ELR (cell line): ENCODE measurements at places on chromosomes 16 and 17.

- no peak for DNase-seq
Observed at GRCh38 chr16:50946098-50946497, 204.2 kb downstream of the CYLD start.

DNA sequence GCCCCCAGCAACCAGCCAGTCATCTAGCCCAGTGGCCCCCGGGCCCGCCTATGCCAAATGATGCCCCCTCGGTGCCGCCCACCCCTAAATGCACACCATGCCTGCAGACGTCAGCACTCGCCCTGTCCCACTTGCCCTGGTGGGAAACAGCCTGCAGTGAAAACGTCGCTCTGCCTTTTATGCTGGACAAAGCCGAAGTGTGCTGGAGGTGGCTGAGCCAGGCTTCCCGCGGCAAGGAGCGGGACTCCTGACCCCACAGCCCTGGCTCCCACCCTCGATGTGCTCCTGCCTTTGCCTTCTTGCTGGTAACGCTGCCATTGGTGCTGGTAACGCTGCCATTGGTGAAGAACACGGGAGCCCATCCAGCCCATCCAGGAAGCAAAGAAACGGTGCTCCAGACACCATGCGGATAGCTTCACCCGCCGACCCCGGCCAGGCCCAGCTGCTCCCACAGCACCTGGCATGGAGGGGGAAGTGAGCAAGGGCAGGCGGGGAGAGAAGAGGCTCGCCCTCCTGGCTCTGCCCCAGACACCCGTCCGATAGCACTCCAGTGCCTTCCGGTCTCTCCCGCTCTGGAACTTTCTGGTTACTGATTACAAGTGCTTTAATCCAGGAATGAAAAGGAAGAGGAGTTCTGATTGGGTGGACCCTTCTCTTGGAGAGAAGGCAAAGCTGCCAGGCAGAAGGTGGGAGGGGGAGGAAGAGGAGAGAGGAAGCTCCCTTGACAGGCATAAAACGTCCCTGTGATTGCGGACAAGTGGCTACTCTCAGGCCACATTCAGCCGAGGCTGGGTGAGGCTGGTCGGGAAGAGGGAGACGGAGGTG lies 4.0 kb upstream of the BAIAP2 start:
- DNase-seq, result no peak

- no peak for DNase-seq
Observed at GRCh38 chr16:86092586-86093480, 193.9 kb downstream of the IRF8 start.

- no peak for DNase-seq
Observed at GRCh38 chr17:3167574-3167973, 29.7 kb upstream of the OR1A2 start.

- DNase-seq, result no peak
Observed at GRCh38 chr16:79253100-79253631, 347.4 kb downstream of the MAF start.

DNA sequence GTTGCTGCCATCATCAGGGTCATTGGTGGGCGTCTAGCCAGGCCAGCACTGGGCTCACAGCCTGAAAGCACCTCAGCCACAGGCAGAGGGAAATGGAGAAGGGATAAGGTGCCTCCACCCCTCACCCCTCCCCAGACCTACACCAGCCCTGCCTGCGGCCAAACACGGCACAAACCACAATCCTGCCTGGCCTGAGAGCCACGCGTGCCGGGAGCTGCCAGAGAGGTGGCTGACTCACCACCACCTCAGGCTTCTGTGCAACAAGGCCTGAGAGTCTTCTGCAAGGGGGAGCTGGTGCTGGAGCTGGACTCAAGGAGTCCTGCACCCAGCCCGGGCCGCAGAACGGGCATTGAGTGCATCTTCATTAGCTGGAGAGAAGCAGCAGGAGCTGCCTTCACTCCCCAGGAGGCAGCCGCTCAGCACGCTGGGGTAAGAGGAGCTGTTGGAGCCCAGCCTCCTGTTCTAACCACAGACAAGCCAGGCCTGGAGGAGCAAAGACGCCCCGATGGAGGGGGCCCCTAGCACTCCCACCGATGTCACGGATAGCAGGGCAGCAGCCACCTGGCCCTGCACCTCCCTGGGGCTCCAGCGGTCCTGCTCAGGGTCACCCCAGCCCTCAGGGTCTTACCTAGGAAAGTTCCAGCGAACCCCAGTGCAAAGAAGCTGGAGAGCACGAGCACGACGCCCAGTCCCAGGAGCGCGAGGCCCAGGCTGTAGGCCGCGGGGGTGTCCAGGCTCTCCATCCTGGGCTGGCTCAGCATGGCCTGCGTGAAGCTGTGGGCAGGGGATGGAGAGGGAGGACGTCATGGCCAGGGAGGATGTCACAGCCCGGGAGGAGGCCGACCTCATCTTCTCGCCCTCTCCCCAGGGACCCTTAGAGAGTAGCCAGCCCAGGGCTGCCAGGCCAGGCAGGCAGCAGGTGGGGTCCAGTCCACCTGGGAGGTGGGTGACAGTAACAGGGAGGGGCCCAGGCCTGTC lies 16.0 kb upstream of the RASD1 start:
- peak; percentile 96 for DNase-seq

- DNase-seq, result no peak
Observed at GRCh38 chr17:75476271-75476671, 19.8 kb downstream of the TMEM94 start.

DNA sequence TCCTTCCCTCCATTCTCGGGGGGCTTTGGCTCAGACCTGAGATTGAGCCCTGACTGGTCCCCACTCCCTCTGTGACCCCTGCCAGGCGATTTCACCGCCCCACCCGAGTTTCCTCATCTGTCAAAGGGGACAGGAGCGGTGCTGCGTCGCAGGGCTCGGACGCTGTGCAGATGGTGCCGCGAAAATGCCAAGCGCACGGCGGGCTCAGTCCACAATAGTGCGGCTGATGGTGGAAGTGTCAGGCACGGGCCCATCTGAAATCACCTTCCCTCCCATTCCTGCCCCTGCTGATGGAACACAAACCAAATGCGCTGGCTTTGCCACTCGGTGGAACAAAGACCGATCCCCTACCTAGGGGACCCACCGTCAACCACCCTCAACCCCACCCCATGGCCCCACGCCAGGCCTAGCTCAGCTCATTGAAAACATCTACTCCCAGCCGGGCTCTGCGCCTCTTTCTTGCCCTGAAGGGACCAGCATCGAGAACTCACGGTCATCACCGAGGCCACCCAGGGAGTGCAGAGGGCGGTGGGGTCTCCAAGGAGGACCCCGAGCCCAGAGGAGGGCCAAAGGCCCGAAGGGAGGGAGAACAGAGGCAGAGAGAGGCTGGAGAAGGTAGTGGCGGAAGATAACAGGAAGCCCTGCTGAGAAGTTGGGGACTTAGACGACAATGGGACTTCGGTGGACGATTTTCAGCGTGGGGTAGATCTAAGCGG lies 1.4 kb downstream of the CARHSP1 start:
- DNase-seq, result no peak
